ENCODE measurements at places on chromosomes 5 and 9. TPM values are rescaled to one million over a fixed set of nuclear protein-coding genes. Genes with fewer than 3 reads are reported as not detected.

The SH2D3C gene
- total RNA-seq: 2.6 TPM

The IL33 gene
- not detected for total RNA-seq

The SLC34A1 gene
- not detected for total RNA-seq

The SNCB gene
- not detected for total RNA-seq

The ZNF483 gene
- total RNA-seq: 20.3 TPM

The OR1Q1 gene
- not detected for total RNA-seq

The SLC1A3 gene
- total RNA-seq: 14.5 TPM

The GARIN3 gene
- not detected for total RNA-seq

The GRXCR2 gene
- not detected for total RNA-seq

The FSTL4 gene
- 2.4 TPM for total RNA-seq

The NR4A3 gene
- 1.4 TPM for total RNA-seq

The ELOVL7 gene
- total RNA-seq: 18.0 TPM

The KIF24 gene
- total RNA-seq: 9.1 TPM

The NME5 gene
- total RNA-seq: 9.9 TPM

The LHFPL2 gene
- total RNA-seq: 18.3 TPM

The TSSK1B gene
- 0.29 TPM for total RNA-seq

The ADGRV1 gene
- total RNA-seq: 87.6 TPM

The PDE6A gene
- total RNA-seq: not detected

The ZNF658 gene
- total RNA-seq: 4.8 TPM

The SHC3 gene
- 1.3 TPM for total RNA-seq

The PCDHB4 gene
- total RNA-seq: 4.4 TPM

The CBY3 gene
- total RNA-seq: not detected

The ASS1 gene
- 7.7 TPM for total RNA-seq

The WDR38 gene
- not detected for total RNA-seq

The ZNF354B gene
- 27.2 TPM for total RNA-seq

The MARCOL gene
- total RNA-seq: not detected

The PHF24 gene
- total RNA-seq: 0.29 TPM

The DPYSL3 gene
- total RNA-seq: 56.0 TPM

The TAF11L5 gene
- not detected for total RNA-seq

The DHFR gene
- total RNA-seq: 45.4 TPM

The SOX30 gene
- not detected for total RNA-seq

The SV2C gene
- total RNA-seq: 0.27 TPM

The FAM153A gene
- total RNA-seq: 0.55 TPM

The AMACR gene
- total RNA-seq: 22.0 TPM

The ADAMTS16 gene
- 40.7 TPM for total RNA-seq

The LHX6 gene
- 1.6 TPM for total RNA-seq

The ADAMTS2 gene
- 2.1 TPM for total RNA-seq

The SLC46A2 gene
- not detected for total RNA-seq

The SLC27A6 gene
- total RNA-seq: 2.1 TPM

The SGCD gene
- total RNA-seq: 5.9 TPM

The CACNA1B gene
- 2.4 TPM for total RNA-seq

Data from progenitor cell of endocrine pancreas (in vitro differentiated cells).